ENCODE measurements at places on chromosomes 3 and 15.

GRCh38 chr3:48514431-48515227, 10.7 kb upstream of the SHISA5 start:
- DNase-seq, result no peak

DNA sequence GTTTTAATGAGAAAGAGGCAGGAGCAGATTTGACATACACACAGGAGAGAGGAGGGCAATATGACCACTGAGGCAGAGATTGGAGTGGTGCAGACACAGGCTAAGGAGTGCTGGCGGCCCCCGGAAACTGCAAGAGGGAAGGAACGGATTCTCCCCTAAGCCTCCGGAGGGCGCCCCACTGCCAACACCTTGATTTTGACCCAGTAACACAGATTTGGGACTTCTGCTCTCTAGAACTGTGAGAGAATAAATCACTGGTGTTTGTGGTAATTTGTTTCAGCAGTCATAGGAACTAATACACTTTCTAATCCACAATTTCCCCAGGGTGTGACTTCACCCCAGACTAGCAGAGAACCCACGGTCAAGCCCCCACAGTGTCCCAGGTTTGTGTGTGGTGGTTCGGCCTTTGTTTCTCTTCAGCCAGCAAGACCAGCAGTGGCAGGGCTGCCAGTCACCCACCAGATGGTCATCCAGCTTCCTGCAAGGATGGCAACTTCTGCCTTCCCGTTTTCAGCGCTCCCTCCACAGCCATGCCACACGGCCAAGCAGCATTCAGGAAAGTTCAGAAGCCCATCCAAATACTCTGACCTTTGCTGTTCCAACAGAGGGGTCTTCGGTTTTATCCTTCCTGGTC, 23.6 kb upstream of the TSPAN3 start:
- no peak for DNase-seq

- DNase-seq, result no peak
Observed at GRCh38 chr15:33587773-33588172, 277.0 kb downstream of the RYR3 start.

GRCh38 chr3:150823277-150823676, 60.3 kb upstream of the SIAH2 start:
- no peak for DNase-seq

DNA sequence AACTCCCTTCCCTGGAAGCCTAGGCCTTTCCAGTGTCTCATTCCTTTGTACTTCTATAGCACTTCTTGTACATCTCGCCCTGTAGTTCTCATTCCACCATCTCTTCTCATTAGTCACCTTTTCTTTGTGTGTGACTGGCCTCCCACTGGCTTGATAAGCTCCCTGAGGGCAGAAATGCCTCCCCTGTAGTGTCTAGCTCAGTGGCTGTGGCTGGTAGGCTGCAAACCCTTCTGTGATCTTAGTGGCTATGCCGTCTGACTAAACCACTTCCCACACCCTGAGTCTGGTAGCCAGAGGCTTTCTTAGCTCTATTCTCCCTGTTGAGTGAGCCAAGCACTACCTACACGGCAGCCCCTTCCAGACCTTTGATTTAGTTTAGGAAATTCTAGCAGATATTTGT, 24.4 kb upstream of the TNFAIP8L3 start:
- DNase-seq, result no peak

All from A549 (cell line).